NCI-H748 treated with DMSO at 0.1 percent for 48 hours (cell line): ENCODE measurements at places on chromosomes 11 and 22.

- no peak for DNase-seq
These were observed 9.5 kb upstream of the MICAL2 start for GRCh38 chr11:12100841-12101242.

DNA sequence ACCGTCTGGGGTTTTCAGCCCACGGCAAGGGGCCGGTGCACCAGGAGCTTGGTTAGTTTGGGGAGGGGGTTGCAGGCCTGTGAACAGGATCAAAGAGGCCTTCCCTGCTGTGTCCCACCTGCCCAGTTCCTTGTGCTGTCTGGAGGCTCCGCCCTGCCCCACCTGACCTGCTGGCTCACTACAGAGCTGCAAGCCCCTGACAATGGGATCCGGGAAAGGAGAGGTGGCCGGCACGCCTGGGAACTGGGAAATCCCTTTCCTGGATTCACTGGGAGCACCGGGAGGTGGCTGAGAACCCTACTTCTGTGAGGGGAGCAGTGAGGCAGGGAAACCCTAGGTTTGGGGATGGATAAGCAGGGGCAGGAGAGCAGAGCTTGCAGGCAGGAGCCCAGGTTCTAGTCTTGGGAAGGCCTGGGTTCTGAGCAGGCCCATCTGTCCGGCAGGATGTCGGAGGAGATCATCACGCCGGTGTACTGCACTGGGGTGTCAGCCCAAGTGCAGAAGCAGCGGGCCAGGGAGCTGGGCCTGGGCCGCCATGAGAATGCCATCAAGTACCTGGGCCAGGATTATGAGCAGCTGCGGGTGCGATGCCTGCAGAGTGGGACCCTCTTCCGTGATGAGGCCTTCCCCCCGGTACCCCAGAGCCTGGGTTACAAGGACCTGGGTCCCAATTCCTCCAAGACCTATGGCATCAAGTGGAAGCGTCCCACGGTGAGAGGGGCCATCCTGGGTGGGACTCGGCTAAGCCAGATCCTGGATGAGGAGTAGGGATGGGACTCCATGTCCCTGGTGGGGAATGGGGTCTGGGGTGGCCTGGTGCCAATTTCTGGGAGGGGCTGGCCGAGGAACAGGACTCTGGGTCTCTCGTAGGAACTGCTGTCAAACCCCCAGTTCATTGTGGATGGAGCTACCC lies 786 bp downstream of the CAPN1 start:
- DNase-seq, result peak; percentile 18

DNA sequence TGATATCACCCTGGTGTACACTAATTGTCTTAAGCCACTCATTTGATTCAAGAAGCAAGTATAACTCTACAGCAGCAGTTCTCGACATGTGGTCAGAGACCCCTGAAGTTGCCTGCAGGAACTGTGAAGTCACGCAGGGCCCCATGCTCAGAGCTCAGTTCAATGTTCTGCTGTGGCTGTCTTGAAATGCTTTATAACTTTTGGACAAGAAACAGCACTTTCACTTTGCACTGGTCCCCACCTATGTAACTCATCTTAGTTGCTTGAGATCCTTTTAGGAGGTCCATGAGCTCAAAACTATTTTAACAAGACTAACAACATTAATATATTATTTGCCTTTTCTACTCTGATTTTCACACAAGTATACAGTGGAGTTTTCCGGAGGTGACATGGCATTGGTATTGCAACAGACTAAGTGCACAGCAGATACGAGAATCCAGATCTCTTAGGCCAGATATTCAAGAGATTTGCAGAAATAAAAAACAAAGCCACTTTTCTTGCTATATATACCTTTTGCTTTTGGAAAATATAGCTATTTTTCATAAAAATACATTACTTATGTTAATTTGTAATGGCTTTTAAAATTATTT lies 64.8 kb downstream of the PRR5L start:
- DNase-seq, result no peak

DNA sequence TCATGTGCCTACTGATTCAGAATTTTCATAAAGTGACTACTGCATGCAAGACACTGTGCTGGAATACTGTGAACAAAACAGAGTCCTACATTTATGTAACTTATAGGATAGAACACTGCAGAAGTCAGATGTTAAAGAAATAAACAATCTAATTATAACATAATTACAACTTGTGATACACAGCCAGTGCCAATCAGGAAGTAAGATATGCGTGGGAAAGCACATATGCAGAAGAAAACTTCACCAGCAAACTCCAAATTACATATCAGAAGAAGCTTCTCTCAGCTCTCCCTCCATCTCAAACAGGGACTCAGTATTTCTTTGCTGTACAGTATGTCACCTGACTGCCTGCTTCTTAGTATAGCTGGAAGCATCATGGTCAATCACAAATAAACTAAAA lies 37.4 kb downstream of the PAK1 start:
- DNase-seq, result no peak

DNA sequence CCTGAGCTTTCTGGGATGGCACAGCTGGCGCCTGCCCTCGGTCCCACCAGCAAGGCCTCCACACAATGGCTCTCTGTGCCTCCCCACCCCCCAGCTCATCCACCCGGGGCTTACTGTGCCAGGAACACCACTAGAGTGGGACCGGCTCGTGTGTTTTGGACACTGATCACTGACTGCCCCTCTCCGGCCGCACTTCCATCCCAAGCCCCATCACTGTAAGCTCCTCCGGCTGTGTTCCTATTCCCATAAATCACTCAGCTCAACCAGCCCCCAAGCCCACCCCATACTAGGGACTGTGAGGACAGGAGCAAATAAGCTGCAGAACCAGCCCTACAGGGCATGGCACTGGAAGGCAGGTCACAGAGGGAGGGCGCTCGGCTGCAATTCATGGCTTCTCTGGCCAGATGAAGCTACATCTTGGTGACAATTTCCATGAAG lies 7.3 kb downstream of the APBB1 start:
- no peak for DNase-seq

DNA sequence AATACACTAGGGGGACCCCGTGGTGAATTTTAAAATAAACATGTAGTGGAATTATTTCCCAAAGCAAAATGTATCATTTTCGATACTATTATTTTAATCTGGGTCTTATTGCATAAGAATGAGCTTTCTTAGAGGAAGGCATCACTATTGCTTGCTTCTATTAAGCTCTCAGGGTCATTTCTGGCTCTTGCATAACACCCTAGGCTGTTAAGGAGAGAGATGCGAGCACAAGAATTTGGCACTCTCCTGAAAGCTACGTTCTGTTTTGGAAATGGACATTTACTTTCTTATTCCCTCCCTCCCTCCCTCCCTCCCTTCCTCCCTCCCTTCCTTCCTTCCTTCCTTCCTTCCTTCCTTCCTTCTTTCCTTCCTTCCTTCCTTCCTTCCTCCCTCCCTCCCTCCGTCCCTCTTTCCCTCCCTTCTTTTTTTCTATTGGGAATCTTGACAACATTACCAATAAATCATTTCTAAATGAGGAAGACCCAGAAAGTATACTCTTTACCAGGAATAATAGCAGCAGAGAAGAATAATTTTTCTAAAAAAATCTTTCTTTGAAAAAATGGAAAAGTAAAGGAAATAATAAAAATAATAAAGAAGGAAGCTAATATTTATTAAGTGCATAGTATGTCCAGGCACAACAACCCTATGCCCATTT lies 83.6 kb upstream of the BDNF start:
- no peak for DNase-seq

GRCh38 chr22:42387631-42388030 lies 44.6 kb downstream of the NFAM1 start:
- no peak for DNase-seq

- no peak for DNase-seq
These were observed 70.1 kb downstream of the SFI1 start for GRCh38 chr22:31566484-31566883.

GRCh38 chr11:78299000-78299710 lies 110.4 kb downstream of the USP35 start:
- no peak for DNase-seq

DNA sequence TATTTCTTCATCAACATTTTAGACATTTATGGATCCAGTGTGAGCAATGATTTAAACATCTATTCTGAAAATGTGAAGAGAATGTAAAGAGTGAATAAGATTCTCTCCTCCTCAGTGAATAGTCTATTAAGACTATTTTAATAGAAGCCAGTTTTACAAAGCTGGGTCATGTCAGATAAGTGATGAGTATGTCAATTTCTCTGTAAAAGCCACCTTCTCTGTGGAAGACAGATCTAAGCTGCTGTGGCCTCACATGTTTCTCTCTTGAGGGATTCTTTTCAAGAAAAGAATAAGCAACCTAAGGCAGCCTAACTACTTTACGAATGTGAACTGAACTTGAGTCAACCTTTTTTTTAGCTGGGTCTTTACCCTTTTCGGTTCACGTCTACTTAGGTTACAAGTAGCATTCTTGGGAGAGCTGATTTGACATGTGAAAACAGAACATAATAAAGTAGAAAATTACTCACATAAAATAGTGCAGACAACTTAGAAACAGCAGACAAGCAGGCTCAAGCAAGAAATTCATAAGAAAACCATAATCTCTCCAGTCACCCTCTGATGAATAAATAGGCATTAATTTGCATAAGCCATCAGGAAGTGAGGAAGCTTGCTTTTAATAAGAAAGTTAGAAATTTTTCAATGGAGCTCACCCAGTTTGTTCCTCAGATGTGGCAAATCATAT lies 9.9 kb downstream of the CTSC start:
- DNase-seq, result no peak

- no peak for DNase-seq
These were observed 130.8 kb downstream of the ARL14EP start for GRCh38 chr11:30453705-30454104.
